ENCODE measurements at places on chromosomes 5 and 9.

DNA sequence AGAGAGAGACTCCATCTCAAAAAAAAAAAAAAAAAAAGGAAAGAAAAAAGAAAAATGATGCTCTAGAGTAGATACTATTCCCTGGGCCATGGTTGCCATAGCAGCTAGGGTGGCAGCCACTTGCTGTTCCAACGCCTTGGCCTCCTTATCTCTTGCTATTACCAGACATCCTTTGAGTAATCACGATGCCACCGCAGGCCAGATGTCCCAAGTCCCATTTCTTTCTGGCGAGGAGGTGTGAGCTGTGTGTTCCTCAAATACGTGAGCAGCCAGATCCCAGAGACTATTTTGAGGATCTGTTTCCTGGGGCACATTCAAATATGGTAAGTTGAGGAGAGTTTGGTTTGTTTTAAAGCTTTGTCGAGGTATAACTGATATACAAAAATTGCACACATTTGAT lies 23.4 kb upstream of the GFPT2 start:
- peak; percentile 15 for DNase-seq

GRCh38 chr9:107847978-107848964 lies 358.7 kb upstream of the KLF4 start:
- DNase-seq = no peak

DNA sequence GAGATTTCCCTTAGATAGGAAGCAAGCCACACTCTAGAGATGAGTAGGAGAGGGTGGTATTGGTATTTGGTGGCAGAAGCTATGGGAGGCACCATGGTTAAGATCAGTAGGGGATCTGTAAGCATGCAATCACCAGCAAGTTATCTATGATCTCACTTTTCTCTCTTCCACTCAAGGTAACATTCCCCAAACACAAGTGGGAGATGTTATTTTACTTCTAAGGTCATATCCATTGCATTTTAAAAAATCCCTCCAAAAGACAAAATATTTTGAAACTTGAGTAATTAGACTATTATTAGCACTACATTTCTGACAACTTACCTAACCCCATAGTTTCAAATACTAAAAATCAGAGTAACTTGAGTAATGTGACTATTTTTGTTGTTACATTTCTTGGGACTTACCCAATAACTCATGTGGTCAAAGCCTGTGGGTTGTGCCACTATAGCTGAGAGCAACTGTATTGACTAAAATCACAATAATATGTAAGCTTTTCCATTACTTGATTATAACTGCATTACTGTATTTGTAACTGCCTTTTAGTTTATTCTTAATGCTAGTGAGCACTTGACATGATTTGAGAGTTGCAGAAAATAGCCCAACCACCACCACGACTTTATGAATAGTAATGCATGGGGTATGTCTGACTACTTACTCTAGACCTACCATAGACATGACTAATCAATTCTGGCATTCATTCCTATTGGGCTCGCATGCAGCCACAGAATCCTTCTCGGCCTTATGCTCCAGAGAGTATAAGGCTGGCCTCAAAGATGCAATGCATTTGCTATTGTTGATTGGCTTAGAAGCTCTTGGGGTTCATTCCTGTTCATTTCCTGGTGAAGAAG lies 264.7 kb downstream of the TRIM32 start:
- no peak for DNase-seq

- DNase-seq = no peak
Observed at GRCh38 chr9:122059214-122059954, 33.7 kb downstream of the TTLL11 start.

DNA sequence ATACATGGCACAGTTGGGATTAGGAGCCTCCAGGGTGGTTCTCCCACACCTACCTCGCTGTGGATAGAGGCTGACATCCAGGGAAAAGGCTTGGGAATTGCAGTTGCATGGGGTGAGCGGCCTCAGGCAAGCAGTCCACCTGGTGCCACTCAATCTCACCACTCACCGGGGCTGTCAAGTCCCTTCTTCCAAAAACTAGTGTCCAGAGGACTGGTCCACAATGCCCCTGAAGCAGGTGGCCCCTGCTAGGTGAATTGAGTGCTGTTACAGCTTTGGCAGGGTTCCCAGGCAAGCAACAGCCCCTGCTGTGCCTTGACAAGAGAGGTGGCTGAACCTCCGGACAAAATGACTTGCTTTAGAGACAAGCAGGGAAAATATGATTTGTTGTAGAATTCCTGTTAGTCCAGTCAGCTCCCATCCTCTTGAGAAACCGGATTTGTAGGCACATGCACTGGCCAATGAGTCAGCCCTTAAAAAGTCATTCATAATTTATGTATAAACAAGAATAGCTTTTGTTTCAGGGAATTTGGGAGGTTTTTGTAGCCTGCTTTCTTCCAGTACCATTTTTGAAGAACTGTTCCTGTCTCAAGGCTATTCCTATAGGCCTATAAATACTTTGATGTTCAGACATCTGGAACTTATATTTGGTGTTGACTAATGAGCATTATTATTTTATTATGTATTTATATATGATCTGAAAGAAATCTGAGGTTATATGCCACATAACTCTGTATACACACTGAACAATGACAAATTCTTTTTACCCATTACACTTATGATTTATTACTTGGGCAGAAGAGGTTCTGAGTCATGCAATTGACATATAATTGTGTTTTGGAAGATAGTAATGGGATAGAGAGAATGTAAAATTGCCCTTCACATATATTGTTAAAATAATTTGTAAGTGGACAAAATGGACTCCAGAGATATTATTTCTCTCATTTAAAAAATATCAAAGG lies 411.1 kb downstream of the ACTL7B start:
- no peak for DNase-seq

DNA sequence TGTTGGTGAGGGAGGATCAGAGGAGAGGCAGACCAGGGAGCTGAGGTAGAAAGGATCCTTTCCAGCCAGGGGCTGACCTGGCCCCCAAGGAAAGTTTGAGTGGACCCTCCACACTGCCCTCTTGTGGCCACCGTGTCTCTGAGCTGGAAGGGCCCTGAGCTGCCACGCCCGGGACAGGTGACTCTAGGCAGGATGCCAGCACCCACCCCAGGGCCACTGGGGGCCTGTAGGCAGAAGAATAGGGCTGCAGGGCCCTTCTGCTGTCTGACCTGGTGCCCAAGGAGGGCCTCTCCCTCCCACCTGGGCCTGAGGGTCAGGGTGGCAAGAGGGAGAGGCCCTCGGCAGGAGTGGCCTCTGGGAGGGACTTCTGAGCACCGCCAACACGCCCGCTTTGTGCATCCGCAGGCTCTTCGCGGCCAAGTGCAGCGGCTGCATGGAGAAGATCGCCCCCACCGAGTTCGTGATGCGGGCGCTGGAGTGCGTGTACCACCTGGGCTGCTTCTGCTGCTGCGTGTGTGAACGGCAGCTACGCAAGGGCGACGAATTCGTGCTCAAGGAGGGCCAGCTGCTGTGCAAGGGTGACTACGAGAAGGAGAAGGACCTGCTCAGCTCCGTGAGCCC lies 76.8 kb downstream of the LMX1B start:
- DNase-seq = no peak

GRCh38 chr5:34062419-34062818 lies 19.4 kb upstream of the C1QTNF3 start:
- no peak for DNase-seq

DNA sequence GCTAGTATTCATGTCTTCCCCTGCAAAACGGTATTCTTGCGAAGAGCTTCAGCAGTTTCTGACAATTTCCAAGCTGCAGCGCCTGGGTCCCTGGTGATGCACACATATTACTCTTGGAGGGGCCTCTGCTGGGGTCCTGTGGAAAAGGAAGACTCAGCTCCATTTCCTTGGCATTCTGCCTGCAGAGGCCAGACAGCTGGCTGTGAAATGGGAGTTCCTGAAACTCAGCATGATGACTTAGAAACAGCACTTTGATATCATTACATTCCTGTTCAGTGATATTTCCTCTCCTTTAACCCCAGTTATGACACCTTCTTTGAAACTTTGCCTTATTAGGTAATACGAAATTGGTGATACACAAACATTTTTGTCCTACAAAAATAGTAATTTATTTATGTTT lies 98.5 kb downstream of the APBA1 start:
- DNase-seq = no peak

All from anterior cingulate cortex (tissue), 58 donors.